ENCODE measurements at places on chromosomes 5 and 9.

- no peak for DNase-seq
These were observed 517.7 kb downstream of the TLE1 start for GRCh38 chr9:81171689-81172088.

- DNase-seq, result no peak
These were observed 82.2 kb downstream of the SHB start for GRCh38 chr9:37986771-37987258.

DNA sequence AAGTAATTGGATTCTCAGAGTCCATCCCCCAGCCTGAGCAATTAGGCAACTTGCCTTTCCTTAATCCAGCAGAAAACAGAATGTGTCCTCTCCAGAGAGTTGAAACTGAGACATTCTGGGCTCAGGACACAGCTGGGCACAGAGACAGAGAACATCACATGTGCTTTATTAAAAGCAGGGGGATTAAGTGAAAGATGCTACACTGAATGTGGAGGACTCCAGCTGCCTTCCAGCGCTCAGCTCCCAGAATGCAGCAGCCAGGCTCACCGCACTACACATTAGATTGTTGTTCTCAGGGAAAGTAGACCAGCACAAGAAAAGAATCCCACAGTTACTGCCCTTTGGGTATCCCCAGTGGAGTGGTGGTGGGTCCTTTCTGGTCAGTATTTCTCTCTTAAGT is 141.6 kb upstream of the IL12B start:
- DNase-seq, result no peak

- no peak for DNase-seq
These were observed 347.3 kb downstream of the TRIM36 start for GRCh38 chr5:114822436-114822835.

DNA sequence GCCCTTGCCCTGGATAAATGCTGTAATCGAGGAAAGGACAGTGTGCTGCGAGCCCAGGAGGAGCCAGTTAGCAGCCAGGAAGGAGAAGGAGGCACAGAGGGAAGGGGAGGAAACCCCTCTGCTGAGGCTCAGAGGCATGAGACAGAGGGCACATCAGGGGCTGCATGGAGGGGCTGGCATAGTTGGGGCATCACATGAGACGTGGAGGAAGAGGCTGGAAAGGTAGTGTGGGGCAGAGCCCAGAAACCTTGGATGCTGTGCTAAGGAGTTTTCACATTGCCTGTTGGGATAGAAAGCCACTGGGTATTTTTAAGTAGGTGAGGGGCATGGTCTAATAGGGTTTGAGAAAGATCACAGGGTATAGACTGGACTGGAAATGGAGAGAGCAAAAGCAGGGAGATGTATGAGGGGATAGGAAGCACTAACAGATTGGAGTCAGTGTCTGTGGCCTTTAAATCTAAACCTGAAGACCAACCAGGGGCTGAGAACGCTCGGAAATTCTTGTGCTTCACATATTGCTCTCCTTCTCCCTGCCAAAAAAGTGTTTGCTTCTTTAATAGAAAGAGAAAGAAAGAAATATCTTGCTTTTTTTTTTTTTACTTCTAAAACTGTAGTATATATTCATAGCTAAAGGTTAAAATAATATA is 33.0 kb upstream of the ANGPTL2 start:
- DNase-seq, result no peak
